Foreskin fibroblast (primary cell): ENCODE measurements at places on chromosomes 13 and 19.

DNA sequence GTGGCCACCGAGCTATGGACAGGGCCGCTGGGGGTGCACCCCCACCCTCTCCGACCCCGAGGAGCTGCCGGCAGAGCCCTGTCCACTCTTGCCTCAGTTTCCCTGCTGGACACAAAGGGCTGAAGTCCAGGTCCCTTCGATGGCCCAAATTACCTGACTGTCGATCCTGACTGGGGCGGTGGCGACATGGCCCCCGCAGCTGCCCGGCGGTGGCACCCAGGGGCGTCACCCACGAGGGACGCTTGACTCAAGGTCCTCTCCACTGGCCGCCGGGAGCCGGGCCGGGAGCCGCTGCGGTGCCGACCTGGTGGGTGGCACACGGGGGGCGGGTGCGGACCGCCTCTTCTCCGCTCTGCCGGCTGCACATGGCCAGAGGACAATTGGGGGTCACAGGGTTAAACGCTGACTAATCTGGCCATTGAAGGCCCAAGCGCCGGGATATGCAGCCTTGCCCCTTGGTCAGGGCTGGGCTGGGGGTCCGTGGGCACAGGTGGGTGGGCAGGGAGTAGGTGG lies 16.4 kb downstream of the ARID3A start:
- no peak for DNase-seq

DNA sequence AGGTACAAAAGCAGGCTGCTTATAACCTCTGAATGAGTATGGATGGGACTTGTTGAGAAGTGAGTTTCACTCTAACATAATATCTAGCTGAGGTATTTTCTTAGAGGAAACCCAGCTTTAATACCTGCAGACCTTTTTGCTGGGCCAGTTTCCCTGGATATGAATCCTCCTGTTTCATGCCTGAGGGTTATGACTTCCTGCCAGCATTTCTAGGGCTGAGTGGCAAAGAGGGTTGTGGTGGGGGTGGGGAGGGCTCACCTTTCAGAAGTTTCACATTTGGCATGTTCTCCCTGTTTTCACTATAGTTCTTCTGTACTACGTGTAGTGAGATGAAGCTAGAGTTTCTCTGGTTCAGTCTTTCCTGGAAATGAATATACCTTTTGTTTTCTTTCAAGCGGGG lies 73.7 kb downstream of the LACC1 start:
- DNase-seq = no peak

DNA sequence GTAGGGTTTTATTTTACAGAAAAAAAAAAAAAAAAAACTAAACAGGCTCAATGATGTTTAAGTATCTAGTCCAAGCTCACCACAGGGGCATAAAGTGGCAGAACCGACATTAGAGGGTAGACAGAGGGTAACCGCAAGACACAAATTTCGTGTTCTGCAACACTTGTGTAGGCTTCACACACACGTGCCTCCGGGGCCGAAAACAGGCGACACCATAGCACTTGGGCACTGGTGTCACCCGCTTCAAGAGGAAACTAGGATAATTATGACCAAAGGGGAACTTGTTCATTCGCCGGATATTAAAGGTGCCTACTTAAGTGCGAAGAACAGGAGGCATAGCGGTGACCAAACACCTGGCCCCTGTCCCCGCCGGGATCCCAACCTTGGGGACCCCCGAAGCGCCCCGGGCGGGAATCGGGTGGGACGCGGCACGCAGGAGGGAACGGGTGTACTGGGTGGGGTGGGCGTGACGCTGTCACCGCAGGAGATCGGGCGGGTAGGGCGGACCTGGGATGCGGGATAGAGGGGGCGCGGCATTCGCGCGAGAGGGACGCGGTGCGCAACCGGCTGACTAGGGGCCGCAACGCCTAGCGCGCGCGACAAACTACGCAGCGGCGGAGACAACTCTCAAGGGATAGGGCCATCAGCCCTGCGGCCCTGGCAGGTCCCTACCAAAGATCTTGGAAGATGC lies 558 bp downstream of the MZT1 start:
- DNase-seq = peak; percentile 11

DNA sequence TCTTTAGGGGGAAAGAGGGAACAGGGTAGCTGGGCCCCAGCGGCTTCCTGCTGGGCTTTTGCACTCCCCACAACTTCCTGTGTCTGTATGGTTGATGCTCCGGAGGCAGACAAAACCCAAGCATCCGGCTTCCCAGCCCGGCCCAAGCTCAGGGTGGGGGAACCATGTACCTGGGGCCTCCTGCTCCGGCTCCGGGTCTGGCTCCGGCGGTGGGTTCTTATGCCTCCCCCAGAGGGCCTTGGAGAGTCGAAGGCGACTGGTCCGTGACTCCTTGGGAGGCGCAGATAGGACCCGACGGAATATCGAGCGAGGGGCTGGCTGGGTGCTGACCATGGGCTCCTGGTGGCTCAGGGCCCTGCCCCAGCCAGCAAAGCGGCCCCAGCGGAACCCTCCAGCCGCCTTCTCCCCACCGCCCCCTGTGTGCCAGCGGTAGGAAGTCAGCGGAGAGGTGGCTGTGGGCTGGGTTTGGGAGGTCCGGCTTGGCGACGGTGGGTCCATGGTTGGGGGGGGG lies 428 bp downstream of the RASAL3 start:
- no peak for DNase-seq

- no peak for DNase-seq
These were observed 586.5 kb downstream of the SLITRK5 start for GRCh38 chr13:88257706-88258105.

DNA sequence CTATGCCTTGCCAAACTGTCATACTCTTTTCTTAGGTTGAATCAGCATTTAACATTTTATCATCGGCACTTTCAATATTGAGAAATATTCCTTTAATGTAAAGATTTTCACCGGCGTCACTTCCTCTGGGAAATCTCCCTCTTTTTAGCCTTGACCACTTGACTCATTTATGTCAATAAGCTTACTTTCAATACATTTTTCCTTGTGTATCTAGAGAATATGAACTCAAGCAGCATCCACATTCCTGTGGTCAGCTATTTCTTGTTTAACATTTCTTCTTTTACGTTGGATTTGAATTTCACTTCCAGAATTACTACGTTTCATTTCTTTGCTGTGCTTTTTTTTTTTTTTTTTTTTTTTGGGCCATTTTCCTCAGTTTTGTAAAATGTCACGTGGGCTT lies 271.2 kb upstream of the HTR2A start:
- peak; percentile 33 for DNase-seq

DNA sequence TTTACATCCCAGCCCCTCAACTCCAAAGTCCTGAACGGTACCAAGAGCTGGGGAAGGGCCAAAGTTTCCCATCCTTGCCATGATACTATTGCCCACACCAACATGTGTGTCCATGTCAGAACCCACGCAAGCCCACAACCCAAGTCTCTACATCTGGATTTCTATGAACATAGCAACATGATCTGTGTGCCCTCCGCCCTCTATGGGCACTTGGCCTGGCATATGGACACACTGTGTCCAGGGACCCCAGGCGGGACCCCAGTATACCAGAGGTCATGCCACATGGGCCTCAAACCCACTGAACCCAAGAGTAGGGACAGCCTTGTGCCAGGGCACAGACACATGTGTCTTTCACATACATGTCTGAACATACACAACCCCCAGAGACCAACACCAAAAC lies 2.0 kb downstream of the LRFN1 start:
- no peak for DNase-seq

DNA sequence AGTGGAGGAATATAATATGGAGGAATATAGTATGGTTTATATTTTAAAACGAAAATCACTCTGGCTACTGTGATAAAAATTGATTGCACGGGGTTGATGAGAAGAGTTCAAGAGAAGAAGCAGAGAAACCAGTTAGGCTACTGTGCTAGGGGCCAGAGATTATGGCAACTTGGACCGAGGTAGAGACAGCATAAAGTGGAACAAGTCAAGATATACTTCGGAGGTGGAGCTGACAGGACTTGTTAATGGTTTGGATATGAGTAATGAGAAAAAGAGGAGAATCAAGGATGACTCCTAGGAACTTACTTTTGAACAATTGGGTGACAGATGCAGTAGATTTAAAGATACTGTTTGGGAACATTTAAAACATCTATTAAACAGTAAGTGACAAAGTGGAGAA lies 6.6 kb upstream of the WDFY2 start:
- DNase-seq = no peak

- no peak for DNase-seq
These were observed 9.4 kb downstream of the FLT1 start for GRCh38 chr13:28485551-28485950.

GRCh38 chr19:7074705-7075282 lies 5.3 kb downstream of the ZNF557 start:
- DNase-seq = no peak

GRCh38 chr13:62933809-62934208 lies 1518.2 kb upstream of the PCDH20 start:
- peak; percentile 5 for DNase-seq

GRCh38 chr19:48274173-48274572 lies 4.3 kb downstream of the ZNF114 start:
- DNase-seq = peak; percentile 24

DNA sequence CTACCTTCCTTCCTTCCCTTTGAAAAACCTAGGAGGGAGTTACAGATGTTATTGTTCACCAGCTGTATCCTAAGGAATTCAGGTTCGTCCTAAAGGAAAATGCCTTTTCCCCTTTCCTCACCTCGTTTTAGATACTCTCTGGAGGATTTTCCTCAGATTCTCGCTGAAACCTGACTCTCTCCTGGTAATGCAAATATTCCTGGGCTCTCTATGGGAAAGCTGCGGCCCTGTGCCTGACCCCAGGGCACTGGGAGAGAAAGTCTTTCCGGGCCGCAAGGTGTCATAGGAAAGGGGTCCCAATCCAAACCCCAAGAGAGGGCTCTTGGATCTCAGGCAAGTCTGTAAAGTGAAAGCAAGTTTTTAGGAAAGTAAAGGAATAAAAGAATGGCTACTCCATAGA lies 13.1 kb upstream of the OR1M1 start:
- no peak for DNase-seq

GRCh38 chr13:23592596-23592995 lies 22.4 kb downstream of the TNFRSF19 start:
- no peak for DNase-seq

- DNase-seq = peak; percentile 46
These were observed 19.2 kb upstream of the LPAR6 start for GRCh38 chr13:48431987-48432615.

- DNase-seq = peak; percentile 42
These were observed 19.6 kb upstream of the PCCA start for GRCh38 chr13:100069278-100069677.

GRCh38 chr19:36163813-36164212 lies 11.6 kb upstream of the COX7A1 start:
- no peak for DNase-seq

- DNase-seq = no peak
These were observed 852.0 kb downstream of the DACH1 start for GRCh38 chr13:71015021-71015420.

DNA sequence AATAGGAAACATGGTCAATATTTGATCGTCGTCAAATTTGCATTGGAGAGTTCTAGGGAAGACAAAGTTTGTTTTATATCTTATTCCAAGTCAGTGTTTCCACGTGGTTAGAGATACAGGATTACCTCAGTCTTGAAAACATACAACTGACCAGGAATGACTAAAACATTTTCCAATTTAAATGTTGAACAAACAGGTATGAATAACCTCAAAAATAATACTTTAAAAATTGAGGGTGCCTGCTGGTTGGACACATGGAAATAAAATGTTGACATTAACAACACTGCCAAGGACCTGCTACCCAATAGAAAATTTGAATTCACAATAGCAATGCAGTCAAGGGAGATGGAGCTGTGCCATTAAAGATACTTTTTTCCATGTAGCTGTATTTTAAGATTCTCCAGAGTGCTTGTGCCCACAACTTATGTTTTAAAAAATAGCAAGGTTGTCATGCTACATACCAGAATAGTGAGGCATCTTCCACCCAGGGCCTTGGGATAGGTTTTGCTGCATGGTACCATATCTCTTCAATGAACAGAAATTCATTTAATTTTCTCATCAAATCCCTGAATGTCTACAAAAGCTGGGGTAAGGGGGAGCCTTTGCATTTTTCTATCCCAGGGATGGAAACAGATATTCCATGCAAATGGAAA lies 260.8 kb downstream of the EFNB2 start:
- peak; percentile 22 for DNase-seq
